Fibroblast of skin of scalp (primary cell): ENCODE measurements at places on chromosomes 7 and 10.

DNA sequence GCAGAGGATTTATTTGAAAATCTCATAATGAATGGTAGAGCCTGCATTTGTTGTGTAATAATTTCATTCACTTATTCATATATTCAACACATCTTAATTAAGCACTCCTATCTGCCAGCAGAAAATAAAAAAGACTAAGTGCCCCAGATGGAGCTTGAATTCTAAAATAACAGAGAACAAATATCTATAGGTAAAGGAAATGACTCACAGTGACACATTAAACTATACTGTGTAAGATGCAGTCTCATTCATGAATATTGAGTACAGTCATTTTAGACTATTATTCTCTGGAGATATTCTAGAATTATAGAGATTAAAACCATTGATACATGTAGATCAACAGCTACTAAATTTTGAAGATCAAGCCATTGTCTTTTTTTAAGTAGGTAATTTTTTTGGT, 72.1 kb downstream of the PTPRZ1 start:
- no peak for DNase-seq

- DNase-seq: peak; percentile 27
Observed at GRCh38 chr10:62492012-62492869, 118.1 kb downstream of the ZNF365 start.

GRCh38 chr7:85765698-85766298, 578.9 kb upstream of the SEMA3D start:
- no peak for DNase-seq

- DNase-seq: no peak
Observed at GRCh38 chr10:112374724-112375541, 1.0 kb downstream of the ACSL5 start.

GRCh38 chr7:132116369-132116768, 459.9 kb downstream of the PLXNA4 start:
- peak; percentile 19 for DNase-seq

- DNase-seq: no peak
Observed at GRCh38 chr7:105210721-105211205, 178.0 kb downstream of the SRPK2 start.

- DNase-seq: no peak
Observed at GRCh38 chr7:49821181-49821580, 47.7 kb downstream of the VWC2 start.

GRCh38 chr7:90412458-90413184, 9.4 kb downstream of the CLDN12 start:
- DNase-seq: no peak

- no peak for DNase-seq
Observed at GRCh38 chr10:74382663-74383062, 231.6 kb downstream of the ADK start.

DNA sequence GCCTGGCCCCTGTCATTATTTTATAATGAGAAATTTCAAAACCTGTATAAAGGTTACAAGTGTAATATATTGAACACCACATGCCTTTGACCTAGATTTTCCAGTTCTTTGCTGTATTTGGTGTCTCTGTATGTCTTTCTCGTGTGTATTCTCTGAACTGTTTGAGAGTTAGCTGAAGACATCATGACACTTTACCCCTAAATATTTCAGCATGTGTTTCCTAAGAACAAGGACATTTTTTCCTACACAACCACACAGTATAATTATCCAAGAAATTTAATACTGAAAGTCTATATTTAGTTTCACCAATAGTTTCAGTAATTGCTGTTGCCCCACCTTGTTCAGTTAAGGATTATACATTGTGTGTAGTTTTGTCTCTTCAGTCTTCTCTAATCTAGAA, 14.8 kb downstream of the ZRANB1 start:
- no peak for DNase-seq

GRCh38 chr10:69802424-69803161, 887 bp downstream of the COL13A1 start:
- peak; percentile 47 for DNase-seq

DNA sequence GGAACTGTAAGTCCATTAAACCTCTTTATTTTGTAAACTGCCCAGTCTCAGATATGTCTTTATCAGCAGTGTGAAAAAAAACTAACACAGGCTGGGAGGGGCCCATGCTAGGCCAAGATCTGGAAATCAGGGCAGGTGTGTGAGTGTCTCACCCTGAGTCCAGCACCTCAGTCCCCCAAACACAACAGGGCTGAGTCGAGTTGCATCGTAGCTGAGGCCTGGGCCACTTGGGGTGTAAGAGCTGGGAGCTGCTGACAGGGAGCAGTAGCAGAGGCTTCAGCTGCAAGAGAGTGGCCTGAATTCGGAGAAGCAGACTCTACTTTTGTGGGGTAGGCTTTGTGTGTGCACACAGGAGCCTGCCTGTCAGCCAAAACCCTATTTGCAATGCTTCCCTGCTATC, 553.1 kb downstream of the PTPRN2 start:
- DNase-seq: no peak

DNA sequence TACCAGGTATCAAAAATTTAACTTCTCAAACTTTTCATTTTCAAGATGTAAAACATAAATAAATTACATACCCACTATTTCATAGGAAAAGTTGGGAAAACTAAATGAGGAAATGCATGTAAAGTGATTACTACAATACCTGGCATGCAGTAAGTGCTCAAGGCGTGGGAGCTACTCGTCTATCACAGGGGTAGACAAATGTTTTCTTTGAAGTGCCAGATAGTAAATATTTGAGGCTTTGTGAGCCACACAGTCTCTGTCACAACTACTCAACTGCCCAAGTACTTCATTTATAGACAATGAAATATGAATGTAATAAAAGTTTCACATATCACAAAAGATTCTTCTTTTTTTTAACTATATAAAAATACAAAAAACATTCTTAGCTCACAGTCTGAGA, 96.4 kb upstream of the PCGF5 start:
- DNase-seq: no peak

GRCh38 chr7:22182149-22182548, 174.8 kb downstream of the RAPGEF5 start:
- DNase-seq: no peak

- peak; percentile 24 for DNase-seq
Observed at GRCh38 chr7:25877802-25878789, 273.9 kb upstream of the NFE2L3 start.

DNA sequence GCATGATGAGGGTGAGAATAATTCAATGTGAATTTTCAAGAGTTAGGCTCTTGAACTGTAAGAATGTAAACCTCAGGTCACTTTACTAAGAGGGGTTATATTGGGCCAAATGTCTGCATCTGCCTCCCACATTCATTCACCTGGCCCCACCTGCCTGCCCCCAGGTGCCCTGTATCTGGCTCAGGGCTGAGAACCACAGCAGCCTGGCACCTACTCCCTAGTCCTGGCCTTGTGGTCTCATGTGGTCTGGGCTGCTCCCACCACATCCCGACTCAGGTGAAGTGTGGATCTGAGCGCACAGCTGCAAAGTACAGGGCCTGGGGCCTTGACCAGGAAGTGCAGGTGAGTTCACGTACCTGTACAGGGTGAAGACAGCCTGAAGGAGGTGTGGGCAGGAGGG, 182.1 kb downstream of the PFKFB3 start:
- DNase-seq: no peak

GRCh38 chr7:85730012-85730411, 543.2 kb upstream of the SEMA3D start:
- DNase-seq: no peak

DNA sequence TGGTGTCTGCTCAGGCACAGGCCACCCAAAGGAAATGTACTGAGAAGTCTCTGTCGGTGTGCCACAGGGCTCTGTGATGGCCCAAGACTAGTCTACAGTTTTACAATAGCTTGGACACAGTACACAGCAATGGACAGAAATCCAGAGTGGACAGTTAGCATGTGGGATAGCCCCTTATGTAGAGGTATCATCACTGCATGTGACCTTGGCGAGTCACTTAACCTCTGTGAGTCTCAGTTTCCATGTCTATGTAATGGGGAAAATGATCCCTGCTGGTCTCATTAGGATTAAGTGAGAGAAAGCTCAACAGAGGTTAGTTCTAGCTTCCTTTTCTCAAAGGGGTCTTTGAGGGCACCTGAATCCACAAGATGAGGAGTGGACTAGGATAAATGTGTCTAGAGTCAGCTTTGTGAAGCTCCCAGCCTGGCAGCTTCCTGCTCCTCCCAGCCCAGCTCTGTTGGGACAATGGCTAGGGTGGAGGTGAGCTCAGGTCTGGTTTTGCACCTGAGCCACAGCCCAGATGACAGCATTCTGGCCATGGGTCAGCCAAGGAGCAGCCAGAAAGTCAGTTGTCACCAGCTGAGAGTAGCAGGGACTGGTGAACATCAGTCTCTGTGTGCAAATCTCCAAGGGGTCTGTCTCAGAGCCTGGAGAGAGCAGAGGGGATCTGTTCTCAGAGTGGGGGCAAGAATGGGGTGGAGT, 17.9 kb downstream of the CRHR2 start:
- no peak for DNase-seq

DNA sequence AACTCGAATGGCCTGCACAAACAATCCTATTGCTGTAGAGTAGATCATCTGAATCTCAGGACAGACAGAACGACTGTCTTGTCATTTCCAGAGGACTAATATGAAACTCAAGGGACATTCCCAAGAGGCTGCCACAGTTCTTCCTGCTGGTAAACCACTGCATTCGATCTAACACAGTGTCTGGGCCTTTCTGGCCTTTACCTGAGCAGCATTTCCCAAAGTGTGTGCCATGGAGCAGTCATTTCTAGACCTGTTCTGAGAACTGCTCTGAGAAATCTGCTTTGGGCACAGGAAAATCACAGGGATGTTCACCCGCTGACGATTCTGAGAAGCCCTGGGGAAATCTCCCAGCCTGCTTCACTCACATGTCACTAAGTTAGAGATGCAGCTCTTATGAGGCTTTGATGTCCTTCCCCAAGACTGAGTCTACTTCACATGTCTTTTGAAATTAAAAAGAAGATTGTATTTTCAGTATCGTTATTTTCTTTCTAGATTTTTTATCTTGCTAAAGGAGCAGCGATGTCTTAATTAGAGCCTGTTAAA, 18.4 kb downstream of the GPNMB start:
- no peak for DNase-seq

DNA sequence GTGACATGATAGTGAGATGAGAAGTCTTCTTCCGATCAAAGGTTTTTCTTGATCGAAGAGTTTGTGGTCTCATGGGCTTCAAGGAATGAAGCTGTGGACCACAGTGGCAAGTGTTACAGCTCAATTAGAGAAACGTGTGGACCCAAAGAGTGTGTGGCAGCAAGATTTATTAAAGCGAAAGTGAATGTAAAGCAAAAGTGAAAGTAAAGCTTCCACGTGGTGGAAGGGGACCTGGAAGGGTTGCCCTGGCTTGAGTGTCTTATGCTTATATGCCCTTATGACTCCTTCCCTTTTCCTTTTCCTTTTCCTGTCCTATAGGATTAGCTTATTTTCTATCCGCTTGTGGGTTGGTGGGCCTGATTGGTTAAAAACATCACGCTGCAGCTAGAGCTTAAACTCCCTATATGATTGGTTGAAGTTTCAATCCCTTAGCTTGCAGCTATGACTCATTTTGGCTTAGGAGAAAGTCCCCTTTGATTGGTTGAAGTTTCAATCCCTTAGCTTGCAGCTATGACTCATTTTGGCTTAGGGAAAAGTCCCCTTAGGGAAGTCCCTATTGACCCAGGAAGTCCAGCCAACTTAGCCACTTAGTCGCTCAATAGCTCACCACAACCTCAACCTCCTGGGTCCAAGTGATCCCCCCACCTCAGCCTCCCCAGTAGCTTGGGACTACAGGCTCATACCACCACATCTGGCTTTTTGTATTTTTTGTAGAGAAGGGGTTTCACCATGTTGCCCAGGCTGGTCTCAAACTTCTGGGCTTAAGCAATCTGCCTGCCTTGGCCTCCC, 34.7 kb downstream of the MRPS24 start:
- peak; percentile 26 for DNase-seq

DNA sequence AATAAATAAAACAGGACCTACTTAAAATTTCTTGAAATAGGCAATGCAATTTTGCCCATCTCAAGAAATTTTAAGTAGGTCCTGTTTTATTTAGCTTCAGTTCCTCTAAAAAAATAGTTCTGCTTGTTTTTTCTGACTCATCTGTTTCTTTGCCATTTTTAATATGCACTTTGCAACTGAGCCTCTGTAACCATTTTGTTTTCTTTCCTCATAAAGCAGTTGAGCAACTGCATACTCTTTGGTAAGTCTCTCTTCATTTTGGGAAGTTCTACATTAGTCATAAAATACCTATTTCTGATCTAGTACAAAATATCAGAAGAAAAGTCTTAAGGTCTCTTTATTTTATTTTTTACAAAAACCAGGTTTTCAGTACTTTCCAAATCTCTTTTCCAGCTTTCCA, 18.0 kb downstream of the TAS2R40 start:
- peak; percentile 58 for DNase-seq

DNA sequence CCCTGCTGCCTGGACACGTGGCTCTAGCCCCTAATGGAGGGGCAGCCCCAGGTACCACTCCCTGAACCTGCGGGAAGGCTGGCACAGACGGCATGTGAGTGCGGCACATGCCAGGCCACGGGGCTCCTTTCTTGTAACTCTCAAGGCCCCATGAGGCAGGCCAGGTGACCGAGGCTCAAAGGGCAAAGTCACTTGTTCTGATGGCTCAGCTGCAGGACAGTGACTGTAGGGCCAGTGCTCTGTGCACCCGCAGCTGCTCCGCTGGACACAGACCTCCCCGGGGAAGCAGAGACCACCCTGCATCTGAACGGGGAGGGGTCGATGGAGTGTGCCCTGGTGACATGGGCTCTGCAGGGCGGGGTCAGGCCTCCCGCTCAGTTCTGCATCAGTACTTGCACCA, 55.3 kb downstream of the PTPRE start:
- DNase-seq: no peak

- DNase-seq: no peak
Observed at GRCh38 chr10:1526436-1527055, 210.8 kb downstream of the ADARB2 start.

- DNase-seq: no peak
Observed at GRCh38 chr10:69499726-69500689, 48.7 kb downstream of the TSPAN15 start.

GRCh38 chr7:121076350-121077164, 88.0 kb downstream of the CPED1 start:
- peak; percentile 58 for DNase-seq

- DNase-seq: peak; percentile 3
Observed at GRCh38 chr10:25493122-25493893, 318.5 kb downstream of the GPR158 start.

DNA sequence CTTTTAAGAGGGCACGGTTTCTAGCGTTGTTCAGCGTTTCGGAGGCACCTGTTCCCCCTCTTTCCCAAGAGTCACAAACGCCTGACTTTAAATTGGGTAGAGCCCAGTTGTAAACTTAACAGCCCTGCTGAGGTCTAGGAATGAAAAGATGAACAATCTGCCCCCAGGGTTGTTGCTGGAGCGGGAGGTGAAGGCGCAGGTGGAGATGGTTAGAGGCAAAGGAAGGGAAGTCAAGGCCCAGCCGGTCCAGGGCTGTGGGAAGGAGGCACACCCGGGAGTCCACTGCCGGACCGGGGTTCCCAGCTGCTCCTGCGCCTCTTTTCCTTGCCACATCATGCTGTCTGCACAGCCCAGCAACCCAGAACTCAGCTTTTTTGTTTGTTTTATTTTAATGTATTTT, 770 bp downstream of the PRXL2A start:
- DNase-seq: no peak
